Panc1 (cell line): ENCODE measurements at places on chromosomes 16 and 17. TPM values are rescaled to one million over a fixed set of nuclear protein-coding genes. Genes with fewer than 3 reads are reported as not detected.

GRCh38 chr16:54240271-54241129 is 46.1 kb downstream of the IRX3 start:
- H3K4me3 ChIP-seq = no peak overlapping the region
- H3K36me3 ChIP-seq = no peaks in the 10 kb centered on the region
- H3K4me1 ChIP-seq = no peaks in the 10 kb centered on the region
- no peak overlapping the region for H3K27ac ChIP-seq

DNA sequence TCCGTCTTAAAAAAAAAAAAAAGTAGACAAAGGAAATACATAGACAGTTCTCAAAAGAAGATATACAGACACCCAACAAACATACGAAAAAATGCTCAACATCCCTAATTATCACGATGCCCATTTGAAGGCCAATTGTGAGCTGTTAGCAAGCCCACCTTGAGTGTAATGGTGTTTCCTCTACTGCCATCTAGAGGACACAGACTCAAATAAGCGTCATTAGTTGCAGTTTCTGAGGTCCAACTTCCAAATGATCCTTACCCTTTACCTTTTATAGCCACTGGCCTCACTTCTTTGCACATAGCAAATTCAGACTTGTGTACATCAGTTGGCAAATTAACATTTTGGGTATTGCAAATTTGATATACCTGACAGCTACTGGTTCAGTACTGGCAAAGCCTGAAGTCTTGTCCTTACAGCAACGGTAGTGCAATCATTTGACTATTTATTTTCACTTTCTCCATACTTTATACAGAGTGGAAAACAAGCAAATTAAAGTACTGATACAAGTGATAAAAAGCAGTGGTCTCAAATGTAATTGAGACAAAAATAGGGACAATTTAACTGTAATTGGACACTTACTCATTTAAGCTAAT is 536.3 kb upstream of the EEF2KMT start:
- H3K27ac ChIP-seq = no peak overlapping the region
- H3K4me1 ChIP-seq = no peaks in the 10 kb centered on the region
- DNase-seq = peak; percentile 10
- H3K27me3 ChIP-seq = no peaks in the 10 kb centered on the region; the same call in 1 of the 2 replicates
- no peak overlapping the region for H3K4me3 ChIP-seq

GRCh38 chr16:73315645-73316044 is 267.7 kb upstream of the ZFHX3 start:
- H3K4me1 ChIP-seq = no peaks in the 10 kb centered on the region
- no peak overlapping the region for H3K4me3 ChIP-seq
- H3K27me3 ChIP-seq = peaks cover 1% of the 10 kb centered on the region; the same call in 1 of the 2 replicates
- H3K36me3 ChIP-seq = no peaks in the 10 kb centered on the region

GRCh38 chr16:15988268-15989013 is 39.0 kb downstream of the ABCC1 start:
- H3K4me1 ChIP-seq = peaks cover 81% of the 10 kb centered on the region
- H3K27me3 ChIP-seq = no peaks in the 10 kb centered on the region
- no peaks in the 10 kb centered on the region; the same call in 1 of the 2 replicates for H3K36me3 ChIP-seq
- H3K4me3 ChIP-seq = no peak overlapping the region
- no peak for DNase-seq

GRCh38 chr16:62816971-62817519 is 780.8 kb upstream of the CDH8 start:
- no peaks in the 10 kb centered on the region for H3K4me1 ChIP-seq
- H3K27me3 ChIP-seq = no peaks in the 10 kb centered on the region

GRCh38 chr17:77451245-77451893 is 310.6 kb downstream of the SEC14L1 start:
- H3K27me3 ChIP-seq = no peaks in the 10 kb centered on the region
- peak overlapping the region; percentile 84 for H3K27ac ChIP-seq
- H3K4me1 ChIP-seq = peaks cover 79% of the 10 kb centered on the region
- H3K4me3 ChIP-seq = peak overlapping the region; percentile 59
- DNase-seq = no peak

DNA sequence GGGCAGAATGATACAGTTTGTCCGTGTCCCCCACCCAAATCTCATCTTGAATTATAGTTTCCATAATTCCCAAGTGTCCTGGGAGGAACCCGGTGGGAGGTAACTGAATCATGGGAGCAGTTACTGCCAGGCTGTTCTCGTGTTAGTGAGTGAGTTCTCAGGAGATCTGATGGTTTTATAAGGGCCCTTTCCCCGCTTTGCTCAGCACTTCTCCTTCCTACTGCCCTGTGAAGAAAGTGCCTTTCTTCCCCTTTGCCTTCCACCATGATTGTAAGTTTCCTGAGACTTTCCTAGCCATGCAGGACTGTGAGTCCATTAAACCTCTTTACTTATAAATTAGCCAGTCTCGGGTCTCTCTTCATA is 28.9 kb upstream of the SEC14L1 start:
- no peak for DNase-seq
- no peaks in the 10 kb centered on the region for H3K36me3 ChIP-seq
- no peaks in the 10 kb centered on the region for H3K27me3 ChIP-seq
- peak overlapping the region; percentile 68 for H3K27ac ChIP-seq
- peaks cover 28% of the 10 kb centered on the region for H3K4me1 ChIP-seq
- no peak overlapping the region for H3K4me3 ChIP-seq

DNA sequence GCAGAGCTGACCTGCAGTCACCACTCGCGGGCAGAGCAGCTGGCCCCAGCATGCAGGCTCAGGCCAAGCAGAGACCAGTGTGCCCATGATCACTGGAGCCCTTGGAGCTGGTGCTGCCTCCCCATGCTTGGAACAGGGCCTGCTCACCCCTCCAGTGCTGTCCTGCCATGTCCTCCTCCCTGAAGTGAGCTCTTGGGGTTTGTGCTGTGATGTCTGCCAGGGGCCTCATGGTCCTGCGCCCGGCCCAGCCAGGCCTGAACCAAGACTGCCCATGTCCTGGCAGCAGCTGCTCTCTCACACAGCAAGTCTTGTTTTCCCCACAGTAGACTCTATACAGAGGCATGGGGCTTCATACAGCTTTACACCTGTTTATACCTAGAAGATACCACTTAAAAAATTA is 24.6 kb downstream of the TMEM11 start:
- no peak overlapping the region for H3K27ac ChIP-seq
- H3K27me3 ChIP-seq = no peaks in the 10 kb centered on the region
- no peaks in the 10 kb centered on the region for H3K4me1 ChIP-seq
- no peak overlapping the region for H3K4me3 ChIP-seq
- H3K36me3 ChIP-seq = no peaks in the 10 kb centered on the region; the same call in 1 of the 2 replicates

DNA sequence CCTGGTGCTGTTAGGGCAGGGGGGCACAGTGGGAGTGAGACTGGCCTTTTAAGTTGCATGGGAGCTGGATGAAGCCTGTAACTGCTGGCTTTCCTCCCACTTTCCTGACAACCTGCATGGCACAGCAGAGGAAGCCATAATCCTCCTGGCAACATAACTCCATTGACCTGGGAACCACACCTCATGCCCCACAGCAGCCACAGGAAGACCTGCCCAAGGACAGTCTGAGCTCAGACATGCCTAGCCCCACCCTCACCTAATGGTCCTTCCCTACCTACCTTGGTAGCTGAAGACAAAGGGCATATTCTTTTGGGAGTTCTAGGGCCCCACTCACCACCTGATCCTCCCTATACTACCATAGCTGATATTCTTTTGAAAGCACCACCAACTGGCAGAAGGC is 482.2 kb upstream of the TOM1L1 start:
- H3K4me1 ChIP-seq = no peaks in the 10 kb centered on the region
- no peaks in the 10 kb centered on the region for H3K36me3 ChIP-seq
- no peak for DNase-seq

DNA sequence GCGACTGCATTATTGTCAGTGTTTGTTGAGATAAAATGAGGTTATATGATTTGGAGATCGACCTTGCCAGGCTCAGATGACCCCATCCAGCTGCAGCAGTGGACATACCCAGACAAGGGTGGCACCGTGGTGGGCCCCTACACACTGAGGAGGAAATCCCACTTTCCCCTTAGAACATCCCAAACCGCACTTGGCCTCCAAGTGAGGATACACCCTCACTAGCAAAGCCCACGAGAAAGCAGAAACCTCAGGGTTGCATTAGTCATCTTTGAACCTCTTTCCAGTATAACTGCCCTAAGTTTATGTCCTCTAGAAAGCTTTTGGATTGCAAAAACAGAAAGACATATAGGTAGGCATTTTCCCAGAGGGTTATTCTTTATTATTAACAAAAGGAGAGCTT is 101.5 kb downstream of the CLEC16A start:
- no peak overlapping the region for H3K4me3 ChIP-seq
- no peaks in the 10 kb centered on the region for H3K27me3 ChIP-seq
- no peaks in the 10 kb centered on the region for H3K4me1 ChIP-seq
- H3K27ac ChIP-seq = no peak overlapping the region

GRCh38 chr16:16182918-16183317 is 40.4 kb downstream of the ABCC6 start:
- no peaks in the 10 kb centered on the region for H3K4me1 ChIP-seq
- no peak overlapping the region for H3K27ac ChIP-seq
- no peaks in the 10 kb centered on the region for H3K27me3 ChIP-seq
- no peak overlapping the region for H3K4me3 ChIP-seq
- no peaks in the 10 kb centered on the region for H3K36me3 ChIP-seq

- no peak overlapping the region for H3K4me3 ChIP-seq
- no peaks in the 10 kb centered on the region for H3K36me3 ChIP-seq
- no peak overlapping the region; the same call in 1 of the 2 replicates for H3K27ac ChIP-seq
- H3K27me3 ChIP-seq = no peaks in the 10 kb centered on the region
- H3K4me1 ChIP-seq = no peaks in the 10 kb centered on the region
These were observed 11.2 kb downstream of the SULT1A2 start for GRCh38 chr16:28585674-28586073.

GRCh38 chr17:56176091-56176490 is 22.8 kb downstream of the ANKFN1 start:
- H3K27me3 ChIP-seq = no peaks in the 10 kb centered on the region
- no peak overlapping the region for H3K27ac ChIP-seq
- DNase-seq = no peak
- H3K4me1 ChIP-seq = no peaks in the 10 kb centered on the region
- H3K36me3 ChIP-seq = no peaks in the 10 kb centered on the region
- no peak overlapping the region for H3K4me3 ChIP-seq

GRCh38 chr17:31433811-31434726 is 42.6 kb downstream of the RAB11FIP4 start:
- H3K27ac ChIP-seq = no peak overlapping the region
- no peak for DNase-seq
- no peak overlapping the region for H3K4me3 ChIP-seq
- no peaks in the 10 kb centered on the region for H3K4me1 ChIP-seq
- H3K36me3 ChIP-seq = no peaks in the 10 kb centered on the region
- peaks cover 2% of the 10 kb centered on the region; the same call in 1 of the 2 replicates for H3K27me3 ChIP-seq

- H3K4me1 ChIP-seq = no peaks in the 10 kb centered on the region
- no peak overlapping the region for H3K4me3 ChIP-seq
- H3K27me3 ChIP-seq = no peaks in the 10 kb centered on the region
- DNase-seq = no peak
- H3K36me3 ChIP-seq = no peaks in the 10 kb centered on the region
- H3K27ac ChIP-seq = no peak overlapping the region
These were observed 81.8 kb upstream of the RCVRN start for GRCh38 chr17:9986754-9987382.

- no peak overlapping the region for H3K27ac ChIP-seq
- H3K36me3 ChIP-seq = no peaks in the 10 kb centered on the region
- H3K4me3 ChIP-seq = peak overlapping the region; percentile 49
- DNase-seq = no peak
- no peaks in the 10 kb centered on the region for H3K4me1 ChIP-seq
These were observed 637 bp downstream of the PLCG2 start for GRCh38 chr16:81779536-81780320.

DNA sequence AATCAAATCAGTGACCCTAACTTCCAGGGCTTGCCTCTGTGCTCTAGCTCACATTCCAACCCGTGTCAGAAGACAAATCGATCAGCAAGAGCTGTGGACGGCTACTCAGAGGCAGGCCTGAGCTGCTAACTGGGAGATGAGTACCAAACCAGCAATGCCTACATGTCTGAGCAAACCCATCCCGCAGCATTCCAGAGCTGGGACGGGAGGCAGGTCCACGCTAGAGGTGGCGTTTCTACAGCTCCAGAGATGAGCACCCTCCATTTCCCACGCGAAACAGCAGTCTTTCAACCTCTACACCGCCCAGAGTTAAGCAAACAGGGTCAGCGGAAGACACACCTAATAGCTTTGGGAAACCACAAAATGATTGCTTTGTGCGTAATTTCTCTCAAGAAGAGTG is 6.5 kb downstream of the NXN start:
- no peaks in the 10 kb centered on the region; the same call in 1 of the 2 replicates for H3K36me3 ChIP-seq
- no peak for DNase-seq

DNA sequence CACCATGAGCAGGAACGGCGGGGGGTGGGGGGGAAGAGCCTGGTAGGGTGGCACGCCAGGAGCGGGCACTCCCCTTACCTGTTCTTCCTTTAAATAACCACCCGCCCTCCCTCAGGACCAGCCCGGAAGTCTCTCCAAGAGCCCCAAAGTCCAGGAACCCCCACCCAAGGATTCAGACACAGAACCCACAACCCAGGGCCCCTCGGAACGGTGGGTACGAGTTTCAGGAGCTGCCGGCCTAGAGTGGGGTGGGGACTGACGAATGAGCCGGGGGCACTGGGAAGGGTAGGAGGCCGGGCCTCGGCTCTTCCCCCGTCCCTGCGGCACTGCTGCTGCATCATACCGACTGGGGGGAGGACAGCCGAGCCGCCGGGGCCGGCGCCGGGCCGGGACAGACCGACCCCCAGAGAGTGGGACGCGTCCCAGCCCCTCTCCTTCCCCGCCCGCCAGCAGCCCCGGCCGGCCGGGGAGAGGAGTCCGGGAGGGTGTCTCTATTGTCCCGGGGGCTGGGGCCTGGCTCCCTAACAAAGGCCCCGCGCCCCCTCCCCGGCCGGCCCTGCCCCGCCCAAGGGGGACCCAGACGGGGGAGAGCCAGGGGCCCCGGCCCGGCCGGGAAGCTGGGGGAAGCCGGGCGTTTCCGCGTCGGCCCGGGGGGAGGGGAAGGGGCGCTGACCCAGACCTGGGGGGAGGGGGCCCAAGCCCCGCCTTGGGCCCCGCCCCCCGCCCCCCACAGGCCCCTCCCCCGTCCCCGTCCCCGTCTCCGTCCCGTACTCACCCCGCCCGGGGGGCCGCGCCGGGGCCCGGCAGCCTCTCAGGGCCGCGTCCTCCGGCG is 747 bp downstream of the ATXN7L3 start:
- H3K4me3 ChIP-seq = peak overlapping the region; percentile 70
- no peaks in the 10 kb centered on the region; the same call in none of the 2 replicates for H3K36me3 ChIP-seq
- no peak for DNase-seq
- peaks cover 14% of the 10 kb centered on the region for H3K4me1 ChIP-seq

- H3K27ac ChIP-seq = no peak overlapping the region
- no peak overlapping the region for H3K4me3 ChIP-seq
- no peaks in the 10 kb centered on the region; the same call in 1 of the 2 replicates for H3K4me1 ChIP-seq
- no peaks in the 10 kb centered on the region for H3K36me3 ChIP-seq
- no peaks in the 10 kb centered on the region for H3K27me3 ChIP-seq
These were observed 303.7 kb upstream of the PMFBP1 start for GRCh38 chr16:72475688-72476087.

DNA sequence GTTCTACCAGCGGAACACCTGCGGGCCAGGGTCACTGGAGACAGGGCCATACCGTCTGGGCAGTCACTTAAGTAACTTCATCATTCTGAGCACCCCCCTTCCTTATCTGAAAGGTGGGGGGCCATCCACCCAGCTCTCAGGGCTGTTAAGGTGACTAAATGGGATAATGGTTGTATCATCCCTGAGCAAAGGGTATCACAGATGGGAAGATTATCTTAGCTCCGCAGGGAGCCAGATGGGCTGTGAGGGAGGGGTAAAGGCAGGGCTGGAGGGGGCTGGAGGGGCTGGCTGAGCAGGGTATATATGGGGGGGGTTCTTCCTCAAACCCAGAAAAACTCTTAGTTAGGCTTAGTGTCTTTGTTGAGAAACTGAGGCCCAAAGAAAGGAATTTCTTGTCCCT is 2.9 kb upstream of the CACNA1G start:
- no peaks in the 10 kb centered on the region; the same call in 1 of the 2 replicates for H3K27me3 ChIP-seq
- peaks cover 13% of the 10 kb centered on the region for H3K4me1 ChIP-seq
- no peak overlapping the region for H3K4me3 ChIP-seq

MTMR4 gene
- total RNA-seq = 20.8 TPM

DNASE1L2 gene
- total RNA-seq = 4.4 TPM

UBE2O gene
- total RNA-seq = 47.5 TPM

ABCA10 gene
- 0.90 TPM for total RNA-seq

ALDOC gene
- 13.4 TPM for total RNA-seq

NAA38 gene
- total RNA-seq = 75.2 TPM

ZNF205 gene
- 18.3 TPM for total RNA-seq
